ENCODE measurements at places on chromosomes 13 and 19.

DNA sequence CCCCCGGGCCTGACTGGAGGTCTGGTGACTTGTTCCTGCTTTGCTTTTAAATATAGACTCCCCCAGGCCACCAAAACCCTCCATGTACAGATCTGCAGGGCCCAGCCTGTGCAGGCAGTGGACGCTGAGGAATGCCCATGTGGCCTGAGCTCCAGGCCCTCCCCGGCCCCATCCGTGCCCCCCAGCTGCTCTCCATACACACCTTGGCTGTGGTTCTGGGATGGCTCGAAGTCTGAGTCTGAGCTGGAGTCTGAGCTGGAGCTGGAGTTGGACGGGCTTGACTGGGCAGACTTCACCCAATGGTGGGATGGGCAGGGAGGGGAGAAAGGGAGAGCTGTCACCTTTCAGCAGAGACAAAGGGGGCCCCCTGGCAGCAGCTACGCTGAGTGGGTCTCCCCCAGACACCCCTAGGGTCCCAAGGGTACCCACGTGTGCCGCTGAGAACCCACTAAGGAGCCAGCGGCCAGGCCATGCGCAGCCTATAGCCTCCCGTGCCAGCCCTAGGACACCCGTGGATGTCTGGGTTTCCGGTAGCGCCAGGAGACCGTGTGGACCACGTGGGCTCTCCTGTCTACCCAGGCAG lies 61.9 kb downstream of the MLLT1 start:
- no peak for DNase-seq

GRCh38 chr13:97875218-97875617 lies 78.3 kb upstream of the IPO5 start:
- no peak for DNase-seq

DNA sequence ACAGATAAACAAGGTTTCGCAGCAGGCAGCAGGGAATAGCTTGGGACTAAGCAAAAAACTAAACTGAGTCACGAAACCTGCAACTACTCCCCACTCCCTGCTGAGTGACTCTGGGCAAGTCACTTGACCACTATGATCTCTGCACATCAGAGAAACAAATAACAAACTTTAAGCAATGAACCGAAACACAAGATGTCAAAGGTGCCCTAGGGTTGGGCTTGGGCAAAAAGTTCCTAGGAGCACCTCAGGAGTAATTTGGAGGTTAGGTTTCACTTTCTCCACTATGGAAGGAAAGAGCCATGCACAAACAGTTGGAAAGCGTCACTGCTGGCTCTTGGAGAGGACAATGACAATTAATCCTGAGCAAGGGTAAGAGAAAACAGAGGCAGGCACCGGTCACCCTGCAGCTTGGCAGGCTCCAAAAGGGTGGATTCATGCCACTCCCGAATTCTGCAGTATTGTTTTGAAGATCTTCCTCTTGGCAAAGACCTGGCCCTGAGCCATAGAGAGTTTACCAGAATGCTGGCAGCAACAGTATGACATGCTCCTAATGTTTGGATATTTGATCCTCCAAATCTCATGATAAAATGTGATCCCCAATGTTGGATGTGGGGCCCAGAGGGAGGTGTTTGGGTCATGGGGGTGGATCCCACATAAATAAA lies 60.3 kb downstream of the CRYL1 start:
- DNase-seq = no peak

DNA sequence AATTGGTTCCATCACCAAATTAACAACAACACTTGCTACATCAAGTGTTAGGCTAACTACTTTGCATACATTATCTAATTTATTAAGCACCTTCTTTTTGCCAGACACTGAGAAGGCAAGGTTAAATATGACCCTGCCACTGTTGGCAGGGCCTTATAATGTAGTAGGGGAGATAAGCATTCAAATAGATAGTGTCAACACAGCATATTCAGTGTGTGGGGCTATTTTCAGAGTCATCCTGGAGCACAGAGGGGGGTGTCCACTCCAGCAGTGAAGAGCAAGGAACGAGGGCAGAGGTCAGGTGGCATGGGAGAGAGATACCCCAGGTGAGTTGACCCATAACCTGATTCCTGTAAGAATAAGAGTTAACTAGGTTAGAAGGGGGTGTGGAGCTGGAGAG lies 121.6 kb downstream of the COG6 start:
- no peak for DNase-seq

DNA sequence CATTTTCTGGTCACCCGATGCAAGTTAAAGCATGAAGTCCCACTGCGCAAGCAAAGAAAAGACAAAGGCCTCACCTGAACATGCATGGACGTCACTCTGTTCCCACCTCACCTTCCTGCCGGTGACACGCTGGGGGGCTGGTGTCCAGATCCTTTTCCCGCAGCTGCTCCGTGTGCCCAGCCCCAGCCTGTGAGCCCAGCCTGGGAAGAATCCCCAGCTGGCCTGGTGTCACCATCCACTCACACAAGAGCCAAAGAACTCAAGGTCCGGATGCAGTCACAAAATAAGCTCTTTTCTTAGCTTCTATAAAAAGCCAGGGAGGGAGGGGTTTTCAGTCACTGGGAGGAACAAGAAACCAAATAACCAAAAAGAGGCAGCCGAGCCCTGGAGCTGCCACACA lies 249.9 kb downstream of the COL4A1 start:
- DNase-seq = no peak

GRCh38 chr19:10603084-10603872 lies 16.2 kb upstream of the AP1M2 start:
- DNase-seq = no peak

Data from nucleus accumbens (tissue), 56 donors.